Esophagus squamous epithelium (tissue), 5 donors: ENCODE measurements at places on chromosomes 11 and 22. TPM values are rescaled to one million over a fixed set of nuclear protein-coding genes. Genes with fewer than 3 reads are reported as not detected.

The OR51D1 gene
- total RNA-seq: not detected

The ARL14EP gene
- 10.5 TPM for total RNA-seq

The SPON1 gene
- 7.0 TPM for total RNA-seq

The IGLL1 gene
- not detected for total RNA-seq

The RIMBP3C gene
- total RNA-seq: not detected

The MAP6 gene
- total RNA-seq: 0.38 TPM

The ZBTB44 gene
- total RNA-seq: 37.0 TPM

- H3K4me3 ChIP-seq: no peak overlapping the region
- no peaks in the 10 kb centered on the region for H3K4me1 ChIP-seq
- no peak overlapping the region for H3K27ac ChIP-seq
- no peak for DNase-seq
- no peaks in the 10 kb centered on the region for H3K36me3 ChIP-seq
- H3K27me3 ChIP-seq: no peaks in the 10 kb centered on the region
These were observed 34.0 kb downstream of the SLC22A12 start for GRCh38 chr11:64624883-64625481.

DNA sequence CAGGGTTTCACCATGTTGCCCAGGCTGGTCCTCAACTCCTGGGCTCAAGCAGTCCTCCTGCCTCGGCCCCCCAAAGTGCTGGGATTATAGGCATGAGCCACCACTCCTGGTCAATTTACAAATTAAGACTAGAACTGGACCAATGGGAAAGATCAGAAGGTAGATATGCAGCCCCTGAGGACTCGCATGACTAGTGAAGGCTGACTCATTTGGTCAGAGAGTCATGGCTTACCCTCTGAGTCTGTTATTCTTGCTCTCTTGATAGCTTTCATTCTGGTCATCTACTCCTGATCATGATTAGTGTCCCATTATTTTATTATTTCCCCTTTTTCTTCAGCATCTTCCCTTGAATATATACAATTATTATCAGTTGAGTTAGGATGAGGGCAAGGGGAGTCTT lies 2.7 kb upstream of the LDHAL6A start:
- H3K4me1 ChIP-seq: no peaks in the 10 kb centered on the region
- H3K27me3 ChIP-seq: no peaks in the 10 kb centered on the region
- no peak for DNase-seq
- no peak overlapping the region for H3K4me3 ChIP-seq
- no peak overlapping the region for H3K27ac ChIP-seq

DNA sequence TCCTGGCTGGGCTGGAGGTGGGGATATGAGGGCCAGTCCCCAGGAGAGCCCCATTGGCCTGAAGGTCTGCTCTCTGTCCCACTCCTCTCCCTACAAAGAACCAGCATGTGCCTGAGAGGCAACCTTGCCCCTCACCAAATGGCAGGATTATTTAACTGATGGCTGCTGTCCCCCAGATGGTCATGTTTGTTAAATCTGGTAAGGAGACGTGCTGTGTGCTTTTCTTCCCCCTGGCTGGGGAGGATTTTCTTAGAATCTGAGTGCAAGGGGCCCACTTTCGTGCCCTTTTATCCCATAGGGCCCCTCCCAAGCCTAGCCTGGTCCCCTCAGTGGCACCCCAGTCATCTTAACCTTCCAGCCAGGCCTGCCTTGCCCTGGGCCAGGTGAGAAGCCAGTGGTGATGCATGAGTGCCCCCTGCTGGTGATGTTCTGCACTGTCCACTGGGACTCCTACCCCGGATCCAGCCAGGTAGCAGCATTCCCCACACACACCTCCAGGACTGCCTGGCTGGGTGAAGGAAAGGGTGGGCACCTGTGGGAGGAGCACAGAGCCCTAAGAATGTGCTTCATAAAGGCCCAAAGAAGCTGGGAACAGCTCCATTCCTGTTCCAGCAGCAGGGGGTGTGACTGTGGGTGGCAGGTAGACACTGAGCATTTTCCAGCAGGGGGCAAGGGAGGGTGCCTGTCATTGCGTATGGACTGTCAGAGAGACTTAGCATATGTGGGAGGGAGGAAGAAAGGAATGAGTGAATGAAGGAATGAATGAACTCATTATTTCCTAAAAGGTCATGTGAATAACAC lies 28.9 kb downstream of the MFNG start:
- H3K36me3 ChIP-seq: no peaks in the 10 kb centered on the region
- H3K27me3 ChIP-seq: no peaks in the 10 kb centered on the region
- H3K4me1 ChIP-seq: no peaks in the 10 kb centered on the region
- no peak for DNase-seq
- no peak overlapping the region for H3K27ac ChIP-seq
- H3K4me3 ChIP-seq: no peak overlapping the region

GRCh38 chr11:102407901-102408300 lies 44.7 kb downstream of the TMEM123 start:
- peaks cover 5% of the 10 kb centered on the region for H3K4me1 ChIP-seq
- H3K27ac ChIP-seq: no peak overlapping the region
- H3K4me3 ChIP-seq: no peak overlapping the region
- no peak for DNase-seq

DNA sequence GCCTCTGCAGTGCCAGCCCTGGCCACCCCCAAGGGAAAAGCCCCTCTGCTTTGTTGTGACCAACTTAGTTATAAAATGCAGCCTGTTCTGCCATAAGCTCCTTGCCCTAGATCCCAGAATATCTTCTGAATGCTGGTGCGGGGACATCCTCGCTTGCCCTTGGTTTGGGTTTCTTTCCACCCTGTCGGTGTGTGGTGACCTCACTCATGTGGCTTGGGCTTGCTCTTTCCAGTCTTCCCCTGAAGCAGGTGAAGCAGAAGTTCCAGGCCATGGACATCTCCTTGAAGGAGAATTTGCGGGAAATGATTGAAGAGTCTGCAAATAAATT lies 16.7 kb downstream of the CLDN5 start:
- H3K27me3 ChIP-seq: no peaks in the 10 kb centered on the region
- H3K4me3 ChIP-seq: no peak overlapping the region
- H3K4me1 ChIP-seq: no peaks in the 10 kb centered on the region
- DNase-seq: no peak

- H3K4me3 ChIP-seq: no peak overlapping the region
- no peak for DNase-seq
- H3K27ac ChIP-seq: no peak overlapping the region
- no peaks in the 10 kb centered on the region for H3K36me3 ChIP-seq
- H3K4me1 ChIP-seq: no peaks in the 10 kb centered on the region
These were observed 435.1 kb upstream of the DDI1 start for GRCh38 chr11:103601225-103601846.

GRCh38 chr22:21102659-21103267 lies 57.0 kb downstream of the LRRC74B start:
- peaks cover 26% of the 10 kb centered on the region for H3K27me3 ChIP-seq
- no peak overlapping the region for H3K27ac ChIP-seq
- peaks cover 7% of the 10 kb centered on the region for H3K4me1 ChIP-seq

DNA sequence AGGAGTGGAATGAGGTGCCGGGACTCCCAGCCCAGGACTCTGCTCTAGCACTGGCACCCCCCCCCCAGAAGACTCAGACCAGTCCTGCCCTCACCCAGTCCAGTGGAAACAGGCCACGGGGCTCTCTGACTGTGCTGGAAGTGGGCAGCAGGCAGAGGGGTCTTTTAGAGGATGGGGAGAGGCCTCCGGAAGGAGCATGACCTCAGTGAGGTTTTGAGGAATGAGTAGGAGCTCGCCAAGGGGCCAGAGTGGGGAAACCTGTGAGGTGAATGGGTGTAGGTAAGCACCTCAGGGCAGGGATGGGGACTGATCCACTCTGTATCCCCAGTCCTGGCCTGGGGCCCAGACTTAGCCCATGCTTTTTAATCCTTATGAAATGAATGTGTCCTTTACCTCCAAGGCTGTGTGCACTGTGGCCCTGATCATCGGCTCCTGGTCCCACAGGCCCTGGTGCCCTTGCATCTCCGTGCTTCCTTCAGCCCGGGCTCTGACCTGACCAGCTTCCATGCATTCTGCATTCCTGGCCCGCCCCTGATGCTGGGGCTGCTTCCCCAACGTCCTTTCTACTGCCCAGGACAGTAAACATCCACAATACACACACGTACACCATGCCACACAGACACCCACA lies 24.4 kb upstream of the RFPL3 start:
- no peak for DNase-seq
- peaks cover 18% of the 10 kb centered on the region for H3K27me3 ChIP-seq
- no peak overlapping the region for H3K4me3 ChIP-seq
- H3K4me1 ChIP-seq: no peaks in the 10 kb centered on the region

- no peak overlapping the region for H3K4me3 ChIP-seq
- no peaks in the 10 kb centered on the region for H3K36me3 ChIP-seq
- no peaks in the 10 kb centered on the region for H3K27me3 ChIP-seq
These were observed 10.2 kb downstream of the RAB38 start for GRCh38 chr11:88164806-88165585.

GRCh38 chr11:102662607-102663006 lies 37.5 kb upstream of the MMP20 start:
- H3K27ac ChIP-seq: no peak overlapping the region
- H3K36me3 ChIP-seq: no peaks in the 10 kb centered on the region
- no peaks in the 10 kb centered on the region for H3K27me3 ChIP-seq
- H3K4me1 ChIP-seq: no peaks in the 10 kb centered on the region
- DNase-seq: no peak

GRCh38 chr11:2669634-2670469 lies 29.9 kb downstream of the KCNQ1OT1 start:
- H3K27me3 ChIP-seq: no peaks in the 10 kb centered on the region
- no peaks in the 10 kb centered on the region for H3K4me1 ChIP-seq
- DNase-seq: no peak
- no peak overlapping the region for H3K4me3 ChIP-seq

DNA sequence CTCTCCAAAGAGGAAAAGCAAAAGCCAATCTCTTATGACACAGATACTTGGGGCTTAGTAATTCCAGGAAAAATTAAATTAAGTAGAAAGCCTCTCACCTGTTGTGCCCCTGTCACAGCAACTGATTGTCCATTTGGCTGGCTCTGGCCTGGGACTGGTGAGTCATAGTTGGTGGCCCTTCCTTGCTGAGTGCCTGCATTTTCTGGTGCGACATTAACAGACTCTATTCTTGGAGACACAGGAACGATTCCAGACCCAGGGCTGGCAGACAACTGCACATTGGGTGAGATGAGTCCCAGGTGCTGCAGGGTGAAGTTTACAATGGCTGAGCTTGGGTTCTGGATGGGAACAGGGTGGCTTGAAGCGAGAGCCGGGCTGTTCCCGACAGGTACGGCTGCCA lies 15.6 kb downstream of the E2F8 start:
- no peaks in the 10 kb centered on the region for H3K36me3 ChIP-seq
- peaks cover 19% of the 10 kb centered on the region for H3K4me1 ChIP-seq
- no peak overlapping the region for H3K27ac ChIP-seq
- DNase-seq: no peak
- no peak overlapping the region for H3K4me3 ChIP-seq
- H3K27me3 ChIP-seq: no peaks in the 10 kb centered on the region

DNA sequence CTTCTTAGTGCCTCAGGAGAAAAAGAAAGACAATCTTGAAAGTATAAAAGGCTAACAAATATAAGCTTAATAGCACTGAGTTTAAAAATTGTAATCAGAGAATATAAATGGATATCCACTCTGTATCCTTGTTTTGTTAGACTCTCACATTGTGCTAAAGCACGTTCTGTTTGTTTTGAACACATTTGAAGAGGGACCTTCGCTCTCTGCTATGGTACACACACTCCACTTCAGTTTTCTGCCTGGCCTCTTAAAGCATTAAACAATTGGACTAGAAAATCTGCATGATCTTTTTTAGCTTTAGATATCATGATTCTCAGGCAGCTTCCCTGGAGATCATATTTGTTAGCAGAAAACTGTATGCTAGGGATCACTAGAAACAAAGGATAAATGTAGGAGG lies 40.3 kb upstream of the PGR start:
- H3K4me3 ChIP-seq: no peak overlapping the region
- H3K27ac ChIP-seq: no peak overlapping the region
- no peaks in the 10 kb centered on the region for H3K4me1 ChIP-seq
- H3K27me3 ChIP-seq: no peaks in the 10 kb centered on the region
- no peak for DNase-seq
- no peaks in the 10 kb centered on the region for H3K36me3 ChIP-seq

DNA sequence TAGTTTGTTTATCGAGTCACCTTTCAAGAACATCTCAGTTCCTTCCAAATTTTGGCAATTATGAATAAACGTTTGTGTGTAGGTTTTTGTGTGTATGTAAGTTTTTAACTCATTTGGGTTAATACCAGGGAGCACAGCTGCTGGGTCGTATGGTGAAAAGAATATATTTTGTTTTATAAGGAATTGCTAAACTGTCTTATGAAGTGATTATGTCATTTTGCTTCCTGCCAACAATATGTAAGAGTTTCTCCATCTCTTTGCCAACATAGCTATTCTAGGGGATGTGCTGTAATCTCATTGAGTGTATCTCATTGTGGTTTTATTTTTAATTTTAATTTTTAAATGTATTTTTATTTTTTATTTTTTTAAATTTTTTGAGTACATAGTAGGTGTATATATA lies 27.3 kb downstream of the BCL2L13 start:
- no peak overlapping the region for H3K4me3 ChIP-seq
- H3K36me3 ChIP-seq: peaks cover 8% of the 10 kb centered on the region
- H3K4me1 ChIP-seq: peaks cover 9% of the 10 kb centered on the region
- H3K27ac ChIP-seq: no peak overlapping the region

DNA sequence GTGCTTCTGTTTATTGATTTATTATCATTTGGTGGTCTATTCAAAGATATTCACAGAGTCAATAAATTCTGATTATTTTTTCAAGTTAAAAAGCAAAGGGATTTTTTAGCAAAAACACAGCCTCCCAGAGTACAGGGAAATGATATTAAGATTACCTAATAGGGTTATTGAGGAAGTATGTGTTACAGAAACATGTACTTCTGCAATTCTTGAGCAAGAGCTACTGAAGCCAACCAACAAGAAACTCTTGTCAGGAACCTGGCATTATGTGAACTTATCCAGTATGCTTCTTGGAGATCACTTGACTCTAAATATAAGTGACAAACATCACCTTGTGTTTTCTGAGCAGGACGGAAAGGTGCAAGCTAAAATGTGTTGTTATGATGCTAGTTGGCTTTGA lies 42.0 kb upstream of the CARD18 start:
- no peaks in the 10 kb centered on the region for H3K27me3 ChIP-seq
- peaks cover 5% of the 10 kb centered on the region for H3K4me1 ChIP-seq
- H3K27ac ChIP-seq: no peak overlapping the region

- no peaks in the 10 kb centered on the region for H3K4me1 ChIP-seq
- no peak overlapping the region for H3K27ac ChIP-seq
- H3K27me3 ChIP-seq: peaks cover 32% of the 10 kb centered on the region
- no peaks in the 10 kb centered on the region for H3K36me3 ChIP-seq
These were observed 119.5 kb upstream of the B3GAT1 start for GRCh38 chr11:134531327-134532130.

- H3K4me1 ChIP-seq: peaks cover 15% of the 10 kb centered on the region
- H3K27ac ChIP-seq: no peak overlapping the region
- H3K36me3 ChIP-seq: peaks cover 11% of the 10 kb centered on the region
- no peak for DNase-seq
These were observed 3.5 kb upstream of the RAB1B start for GRCh38 chr11:66264914-66265313.
